CD14-positive monocyte (primary cell): ENCODE measurements at places on chromosomes 7 and 10.

DNA sequence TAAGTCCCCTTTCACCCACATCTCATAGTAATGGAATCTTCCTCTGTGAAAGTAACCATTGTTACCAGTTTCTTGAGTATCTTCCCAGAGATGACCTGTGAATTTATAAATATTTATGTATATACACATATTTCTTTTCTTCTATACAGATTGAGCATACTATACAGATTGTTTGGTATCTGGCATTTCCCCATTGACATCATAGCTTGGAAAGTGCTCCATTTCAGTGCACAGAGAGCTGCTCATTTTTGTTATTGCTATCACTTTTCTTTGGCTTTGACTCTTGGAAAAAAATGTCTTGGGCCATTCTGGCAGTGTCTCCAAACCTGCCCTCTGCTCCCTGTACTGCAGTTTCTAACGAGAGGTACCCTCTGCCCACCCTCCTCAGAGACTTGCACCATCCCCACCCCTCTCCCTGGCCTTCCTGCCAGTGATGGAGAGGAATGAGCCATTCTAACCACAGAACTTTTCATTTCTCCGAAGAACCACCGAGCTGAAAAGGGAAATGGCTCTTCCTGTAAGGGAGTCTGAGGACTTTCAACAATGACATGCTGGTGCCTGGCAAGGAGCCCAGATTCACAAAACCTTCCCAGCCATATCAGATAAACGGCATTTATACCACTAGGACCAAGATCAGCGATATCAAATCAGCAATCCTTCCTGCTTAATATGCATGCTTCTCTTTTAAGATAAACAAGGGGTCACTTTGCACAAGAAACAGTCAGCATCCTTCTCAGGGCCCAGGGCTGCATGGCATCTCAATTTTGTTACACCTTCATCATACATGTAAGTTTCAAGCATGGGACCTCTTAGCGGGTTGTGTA, 19.7 kb upstream of the CCSER2 start:
- peaks cover 22% of the 10 kb centered on the region for H3K4me1 ChIP-seq
- H3K27ac ChIP-seq = no peak overlapping the region
- H3K27me3 ChIP-seq = no peaks in the 10 kb centered on the region
- no peaks in the 10 kb centered on the region for H3K36me3 ChIP-seq
- no peak overlapping the region for H3K4me3 ChIP-seq
- DNase-seq = peak; percentile 22

DNA sequence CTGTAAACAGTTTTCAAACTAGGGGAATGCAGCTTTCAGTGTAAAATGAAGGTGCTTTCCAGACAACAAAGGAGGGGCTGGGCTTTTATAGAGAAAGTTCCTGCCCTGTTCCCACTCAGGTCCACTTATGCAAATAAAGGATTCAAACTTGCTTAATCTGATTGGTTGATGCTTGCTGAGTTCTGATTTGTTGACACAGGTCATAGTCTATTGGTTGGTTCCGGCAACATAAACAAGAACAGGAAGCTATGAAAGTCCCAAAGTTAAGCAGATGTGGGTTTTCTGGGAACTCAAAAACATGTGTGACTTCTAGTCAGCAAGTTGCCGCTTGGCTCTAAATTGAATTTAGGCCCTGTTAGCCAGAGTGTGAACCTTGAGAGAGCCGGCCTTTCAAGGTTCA, 194.2 kb upstream of the SVIL start:
- H3K27me3 ChIP-seq = no peaks in the 10 kb centered on the region
- H3K4me1 ChIP-seq = peaks cover 21% of the 10 kb centered on the region
- no peak overlapping the region for H3K4me3 ChIP-seq
- no peak for DNase-seq
- no peaks in the 10 kb centered on the region for H3K36me3 ChIP-seq

DNA sequence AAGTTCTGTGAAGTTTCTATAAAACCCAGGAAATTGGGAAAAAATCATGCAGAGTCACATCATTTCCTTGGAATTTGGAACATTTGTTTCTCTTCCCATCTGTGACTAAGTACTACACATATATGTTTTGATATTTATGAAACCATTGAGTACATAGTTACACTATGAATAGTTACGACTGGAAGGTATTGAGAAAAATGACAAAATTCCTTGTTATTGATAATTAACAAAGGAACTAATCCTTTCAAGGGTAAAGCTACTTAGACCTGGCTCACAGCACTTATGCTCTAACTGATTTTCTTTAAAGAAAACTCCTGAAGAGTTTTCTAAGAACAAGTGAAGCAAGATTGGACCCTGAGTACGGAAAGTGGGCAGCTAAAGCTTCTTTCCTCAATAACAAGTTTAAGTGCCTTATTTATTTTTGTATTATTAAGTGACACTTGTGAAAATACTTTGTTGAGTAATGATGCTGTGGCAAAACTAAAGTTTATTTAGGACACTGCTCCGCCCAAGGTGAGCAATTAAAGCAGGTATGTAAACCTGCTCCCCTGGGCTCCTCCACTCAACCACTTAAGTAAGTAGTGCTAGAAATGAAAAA, 12.0 kb upstream of the GLCCI1 start:
- no peak overlapping the region for H3K27ac ChIP-seq
- H3K4me1 ChIP-seq = no peaks in the 10 kb centered on the region
- no peaks in the 10 kb centered on the region for H3K36me3 ChIP-seq
- no peak for DNase-seq
- no peak overlapping the region for H3K4me3 ChIP-seq

- no peak overlapping the region for H3K27ac ChIP-seq
- no peaks in the 10 kb centered on the region for H3K27me3 ChIP-seq
- H3K36me3 ChIP-seq = no peaks in the 10 kb centered on the region
- no peak overlapping the region for H3K4me3 ChIP-seq
- H3K4me1 ChIP-seq = no peaks in the 10 kb centered on the region
Measured at GRCh38 chr7:109930049-109930448, 1160.9 kb upstream of the LRRN3 start.

GRCh38 chr7:101096331-101096956, 11.2 kb downstream of the TRIM56 start:
- H3K27ac ChIP-seq = no peak overlapping the region
- no peak for DNase-seq
- peaks cover 12% of the 10 kb centered on the region for H3K4me1 ChIP-seq
- H3K27me3 ChIP-seq = peaks cover under 1% of the 10 kb centered on the region
- no peaks in the 10 kb centered on the region for H3K36me3 ChIP-seq

GRCh38 chr7:72405418-72405817, 6.7 kb downstream of the CALN1 start:
- H3K4me1 ChIP-seq = peaks cover 41% of the 10 kb centered on the region
- peak; percentile 87 for DNase-seq
- no peaks in the 10 kb centered on the region for H3K27me3 ChIP-seq

GRCh38 chr10:61842755-61843497, 58.6 kb upstream of the ARID5B start:
- H3K36me3 ChIP-seq = no peaks in the 10 kb centered on the region
- no peaks in the 10 kb centered on the region for H3K27me3 ChIP-seq
- no peaks in the 10 kb centered on the region for H3K4me1 ChIP-seq
- no peak overlapping the region for H3K27ac ChIP-seq
- H3K4me3 ChIP-seq = no peak overlapping the region
- no peak for DNase-seq

GRCh38 chr7:107180378-107180777, 11.6 kb downstream of the HBP1 start:
- no peak overlapping the region for H3K4me3 ChIP-seq
- no peak for DNase-seq
- no peak overlapping the region for H3K27ac ChIP-seq
- H3K27me3 ChIP-seq = no peaks in the 10 kb centered on the region
- H3K4me1 ChIP-seq = no peaks in the 10 kb centered on the region

GRCh38 chr10:103513380-103514060, 20.0 kb downstream of the NEURL1 start:
- H3K27ac ChIP-seq = no peak overlapping the region
- H3K4me3 ChIP-seq = no peak overlapping the region
- no peaks in the 10 kb centered on the region for H3K36me3 ChIP-seq

- H3K4me3 ChIP-seq = no peak overlapping the region
- H3K36me3 ChIP-seq = no peaks in the 10 kb centered on the region
- no peaks in the 10 kb centered on the region for H3K27me3 ChIP-seq
- no peak overlapping the region for H3K27ac ChIP-seq
- DNase-seq = no peak
- peaks cover 32% of the 10 kb centered on the region for H3K4me1 ChIP-seq
Measured at GRCh38 chr10:3893901-3894563, 109.0 kb upstream of the KLF6 start.

DNA sequence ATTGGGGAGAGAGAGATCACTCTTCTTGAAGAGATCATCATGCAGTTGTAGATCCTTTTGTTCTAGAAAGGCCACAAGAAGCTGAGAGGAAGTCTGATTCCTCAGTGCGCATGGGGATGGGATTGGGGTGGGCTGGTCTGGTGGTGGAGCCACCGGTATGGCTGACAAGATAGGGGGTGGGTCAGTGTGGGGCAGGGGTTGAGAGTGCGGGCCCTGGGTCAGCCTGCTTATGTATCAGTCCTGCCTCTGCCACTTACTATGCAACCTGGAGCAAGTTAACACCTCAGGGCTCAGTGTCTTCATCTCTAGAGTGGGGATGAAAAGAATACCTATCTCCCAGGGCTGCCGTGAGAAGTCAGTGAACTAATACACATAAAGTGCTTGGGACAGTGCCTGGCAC, 8.0 kb downstream of the SMARCD3 start:
- peaks cover 32% of the 10 kb centered on the region for H3K4me1 ChIP-seq
- DNase-seq = no peak
- peaks cover 62% of the 10 kb centered on the region for H3K36me3 ChIP-seq

- H3K4me1 ChIP-seq = no peaks in the 10 kb centered on the region
- no peak overlapping the region for H3K27ac ChIP-seq
- H3K36me3 ChIP-seq = no peaks in the 10 kb centered on the region
- H3K4me3 ChIP-seq = no peak overlapping the region
- no peak for DNase-seq
Measured at GRCh38 chr10:92990615-92991014, 70.0 kb upstream of the CYP26C1 start.

DNA sequence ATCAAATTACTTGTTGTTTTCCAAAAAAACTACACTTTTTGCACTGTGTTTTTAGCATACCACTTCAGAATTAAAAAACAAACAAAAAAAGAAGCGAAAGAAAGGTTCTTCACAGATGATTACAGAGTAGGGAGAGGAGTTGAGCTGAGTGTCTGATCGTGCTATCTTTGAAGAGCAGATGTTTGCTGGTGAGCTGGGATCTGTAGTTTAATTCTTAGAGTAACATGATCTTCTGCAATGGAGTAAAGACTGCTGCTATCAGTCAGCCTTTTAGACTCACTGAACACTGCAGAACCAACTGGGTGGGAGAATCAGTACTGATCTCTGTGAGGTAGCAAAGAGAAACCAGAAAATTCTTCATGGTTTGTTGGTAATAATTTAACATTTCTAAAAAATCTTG, 1197.8 kb upstream of the SORCS1 start:
- no peak overlapping the region for H3K27ac ChIP-seq
- H3K36me3 ChIP-seq = no peaks in the 10 kb centered on the region
- no peak for DNase-seq
- H3K27me3 ChIP-seq = no peaks in the 10 kb centered on the region

GRCh38 chr10:78044179-78044578, 10.5 kb downstream of the RPS24 start:
- DNase-seq = no peak
- peaks cover 43% of the 10 kb centered on the region for H3K36me3 ChIP-seq
- H3K4me1 ChIP-seq = peaks cover 4% of the 10 kb centered on the region
- H3K27me3 ChIP-seq = no peaks in the 10 kb centered on the region
- H3K4me3 ChIP-seq = no peak overlapping the region

GRCh38 chr7:130385600-130386066, 5.3 kb downstream of the CPA1 start:
- H3K4me1 ChIP-seq = peaks cover 13% of the 10 kb centered on the region
- no peaks in the 10 kb centered on the region for H3K36me3 ChIP-seq
- H3K27ac ChIP-seq = no peak overlapping the region
- no peak overlapping the region for H3K4me3 ChIP-seq
- DNase-seq = no peak

GRCh38 chr10:49377256-49377655, 18.6 kb downstream of the DRGX start:
- DNase-seq = no peak
- H3K27me3 ChIP-seq = no peaks in the 10 kb centered on the region
- H3K36me3 ChIP-seq = no peaks in the 10 kb centered on the region
- H3K4me1 ChIP-seq = no peaks in the 10 kb centered on the region
- H3K27ac ChIP-seq = no peak overlapping the region

GRCh38 chr7:16616542-16616941, 29.0 kb downstream of the ANKMY2 start:
- H3K4me3 ChIP-seq = no peak overlapping the region
- H3K36me3 ChIP-seq = peaks cover 20% of the 10 kb centered on the region
- H3K27ac ChIP-seq = no peak overlapping the region
- H3K4me1 ChIP-seq = no peaks in the 10 kb centered on the region
- H3K27me3 ChIP-seq = no peaks in the 10 kb centered on the region

GRCh38 chr10:8279598-8279997, 225.1 kb downstream of the GATA3 start:
- H3K4me3 ChIP-seq = no peak overlapping the region
- no peaks in the 10 kb centered on the region for H3K27me3 ChIP-seq
- DNase-seq = no peak

DNA sequence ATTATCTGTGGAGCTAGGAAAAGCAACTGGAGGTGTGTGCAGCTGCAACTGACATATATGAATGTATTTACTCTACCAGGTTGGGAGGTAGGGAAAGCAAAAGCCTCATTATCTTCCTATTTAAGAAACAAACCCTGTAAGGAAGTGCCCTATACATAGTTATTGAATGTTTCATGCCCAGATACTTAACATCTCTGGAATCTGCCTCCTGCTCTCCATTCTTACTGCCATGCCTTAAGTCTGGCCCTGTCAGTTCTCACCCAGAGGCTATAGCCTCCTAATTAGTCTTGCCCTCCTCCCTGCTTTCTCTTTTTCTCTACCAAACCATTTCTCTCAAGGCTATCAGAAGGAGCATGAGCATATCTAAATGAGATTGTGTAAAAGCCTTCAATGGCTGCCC, 542.6 kb upstream of the LRRN3 start:
- H3K27ac ChIP-seq = no peak overlapping the region
- no peak overlapping the region for H3K4me3 ChIP-seq
- H3K4me1 ChIP-seq = no peaks in the 10 kb centered on the region
- H3K36me3 ChIP-seq = no peaks in the 10 kb centered on the region
- no peak for DNase-seq
- H3K27me3 ChIP-seq = no peaks in the 10 kb centered on the region

- peaks cover 12% of the 10 kb centered on the region for H3K4me1 ChIP-seq
- peak overlapping the region; percentile 57 for H3K4me3 ChIP-seq
- no peak for DNase-seq
- no peak overlapping the region for H3K27ac ChIP-seq
- H3K36me3 ChIP-seq = no peaks in the 10 kb centered on the region
Measured at GRCh38 chr7:124764847-124765400, 668 bp downstream of the GPR37 start.

- H3K27me3 ChIP-seq = no peaks in the 10 kb centered on the region
- H3K4me3 ChIP-seq = no peak overlapping the region
- H3K27ac ChIP-seq = no peak overlapping the region
- no peaks in the 10 kb centered on the region for H3K4me1 ChIP-seq
Measured at GRCh38 chr10:107104026-107104652, 60.4 kb downstream of the SORCS1 start.

- no peak overlapping the region for H3K4me3 ChIP-seq
- peaks cover 4% of the 10 kb centered on the region for H3K36me3 ChIP-seq
- no peaks in the 10 kb centered on the region for H3K27me3 ChIP-seq
- H3K27ac ChIP-seq = no peak overlapping the region
- H3K4me1 ChIP-seq = peaks cover 15% of the 10 kb centered on the region
Measured at GRCh38 chr7:55504093-55504859, 68.0 kb downstream of the VOPP1 start.

- peak; percentile 61 for DNase-seq
- no peaks in the 10 kb centered on the region for H3K27me3 ChIP-seq
- peaks cover 64% of the 10 kb centered on the region for H3K4me1 ChIP-seq
- peak overlapping the region; percentile 20 for H3K4me3 ChIP-seq
Measured at GRCh38 chr7:135970682-135971365, 6.3 kb downstream of the MTPN start.
